Activated CD8-positive, alpha-beta memory T cell treated with anti-CD3 and anti-CD28 coated beads for 4 hours (primary cell): ENCODE measurements at places on chromosomes 13 and 19.

DNA sequence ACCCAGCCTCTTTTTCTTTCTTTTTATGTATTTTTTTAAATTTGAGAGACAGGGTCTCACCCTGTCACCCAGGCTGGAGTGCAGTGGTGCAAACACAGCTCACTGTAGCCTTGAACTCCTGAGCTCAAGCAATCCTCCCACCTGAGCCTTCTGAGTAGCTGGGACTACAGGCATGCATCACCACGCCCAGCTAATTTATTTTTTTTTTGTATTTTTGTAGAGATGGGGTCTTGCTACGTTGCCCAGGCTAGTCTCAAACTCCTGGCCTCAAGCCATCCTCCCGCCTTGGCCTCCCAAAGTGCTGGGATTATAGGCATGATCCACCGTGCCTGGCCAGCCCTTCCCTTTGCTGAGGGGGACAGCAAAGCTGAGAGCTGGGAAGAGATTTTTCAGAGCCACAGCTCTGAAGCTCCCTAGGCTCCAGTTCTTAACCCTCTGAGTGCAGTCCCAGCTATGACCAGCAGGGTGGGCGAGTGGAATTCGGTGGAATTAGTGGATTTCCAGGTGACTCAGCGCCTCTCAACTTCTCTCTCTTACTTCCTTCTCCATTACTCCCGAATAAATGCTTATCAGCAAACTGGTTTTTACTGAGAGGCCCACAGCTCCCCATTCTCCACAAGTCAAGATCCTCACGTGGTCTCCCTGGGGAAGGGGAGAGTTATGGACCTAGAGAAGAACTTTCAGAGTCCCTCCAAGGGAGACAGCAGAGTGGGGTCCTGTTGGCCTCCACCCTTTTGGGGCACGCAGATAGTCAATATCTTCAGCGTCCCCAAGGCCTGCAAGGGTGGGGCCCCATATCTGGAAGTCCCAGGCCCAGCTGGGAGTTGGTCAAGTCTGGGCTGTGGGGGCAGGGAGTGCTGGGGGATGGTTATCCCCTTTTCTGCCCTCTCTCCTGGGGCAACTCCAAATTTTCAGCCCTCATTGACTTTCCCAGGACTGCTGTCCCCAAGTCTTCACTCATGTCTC lies 1.2 kb downstream of the BLVRB start:
- peak; percentile 54 for DNase-seq

DNA sequence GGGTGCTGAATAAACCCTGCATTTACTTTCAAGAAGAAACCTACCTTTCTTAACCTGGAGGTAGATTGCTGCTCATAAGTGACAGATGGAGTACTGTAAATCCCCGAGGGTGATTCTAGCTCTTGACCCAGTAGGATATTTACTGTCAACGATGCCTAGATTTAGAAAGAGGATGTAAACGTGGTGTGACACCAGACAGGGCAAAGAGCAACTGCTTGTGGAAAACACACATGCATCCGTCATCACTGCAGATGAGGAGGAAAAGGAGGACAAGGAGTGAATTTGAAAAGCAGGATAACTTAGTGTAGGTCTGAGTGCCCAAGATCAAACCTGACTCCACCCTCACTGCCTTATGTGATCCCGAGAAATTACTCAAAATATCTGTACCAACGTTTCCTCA lies 9.8 kb upstream of the CLN5 start:
- DNase-seq, result no peak

GRCh38 chr13:80250213-80250810 lies 90.6 kb downstream of the SPRY2 start:
- no peak for DNase-seq

GRCh38 chr19:11137542-11138384 lies 17.8 kb downstream of the SPC24 start:
- no peak for DNase-seq

DNA sequence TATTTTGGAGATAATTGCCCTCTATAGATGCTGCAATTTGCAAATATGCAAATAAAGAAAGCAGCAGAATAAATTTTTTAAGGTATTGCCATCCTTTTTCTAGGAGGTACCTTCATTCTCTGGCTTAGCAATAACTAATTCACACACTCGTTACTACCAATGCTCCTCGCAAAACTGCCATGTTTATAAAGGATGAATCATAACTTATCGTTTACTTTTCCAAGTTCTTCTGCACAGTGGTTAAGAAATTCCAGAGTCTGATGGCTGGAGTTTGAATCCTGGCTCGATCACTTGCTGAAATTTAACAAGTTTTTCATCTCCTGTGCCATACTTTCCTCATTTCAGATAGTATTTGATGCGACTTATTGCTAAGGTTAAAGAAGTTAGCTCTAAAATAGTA lies 708.6 kb upstream of the KLHL1 start:
- DNase-seq, result no peak

- no peak for DNase-seq
These were observed at the start of gene FCER2 for GRCh38 chr19:7701654-7702457. TSS of gene FCER2 (minus strand) at chr19:7702131. CDS start at chr19:7699760, 2,371 bp downstream.

- DNase-seq, result no peak
These were observed 1.6 kb downstream of the ZNF415 start for GRCh38 chr19:53131085-53131590.

DNA sequence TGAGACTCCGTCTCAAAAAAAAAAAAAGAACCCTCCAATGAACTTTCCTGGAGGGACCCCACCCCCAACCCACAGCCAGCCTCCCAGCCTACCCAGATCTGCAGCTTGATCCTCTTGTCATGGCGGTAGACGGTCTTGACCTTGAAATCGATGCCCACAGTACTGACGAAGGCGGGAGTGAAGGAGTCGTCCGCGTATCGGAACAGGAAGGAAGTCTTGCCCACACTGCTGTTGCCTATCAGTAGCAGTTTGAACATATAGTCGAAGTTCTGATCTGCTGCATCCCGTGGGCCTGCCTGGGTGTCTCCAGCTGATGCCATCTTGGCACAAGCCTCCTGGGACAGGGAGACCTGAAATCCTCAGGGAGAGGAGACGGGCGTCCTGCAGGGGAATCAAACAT lies 2.4 kb downstream of the RAB3D start:
- no peak for DNase-seq

DNA sequence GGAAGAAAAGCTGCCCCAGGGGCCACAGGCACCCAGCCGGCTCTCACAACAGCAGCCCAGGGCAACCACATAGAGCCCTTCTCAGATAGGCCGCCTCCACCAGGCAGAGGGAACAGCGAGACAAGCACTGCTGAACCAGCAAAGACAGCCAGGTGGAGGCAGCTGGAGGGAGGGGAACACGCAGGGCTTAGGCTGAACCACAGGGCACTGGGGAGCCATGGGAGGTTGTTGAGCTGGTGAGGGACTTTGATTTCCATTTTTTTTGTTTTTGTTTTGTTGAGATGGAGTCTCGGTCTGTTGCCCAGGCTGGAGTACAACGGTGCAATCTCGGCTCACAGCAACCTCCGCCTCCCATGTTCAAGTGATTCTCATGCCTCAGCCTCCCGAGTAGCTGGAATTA lies 3.5 kb downstream of the GAMT start:
- no peak for DNase-seq

GRCh38 chr13:53182724-53183123 lies 154.1 kb downstream of the OLFM4 start:
- DNase-seq, result no peak

- DNase-seq, result no peak
These were observed 54.5 kb downstream of the SPTBN4 start for GRCh38 chr19:40521276-40521675.

- DNase-seq, result no peak
These were observed 116.9 kb downstream of the KCTD12 start for GRCh38 chr13:76769271-76769791.

DNA sequence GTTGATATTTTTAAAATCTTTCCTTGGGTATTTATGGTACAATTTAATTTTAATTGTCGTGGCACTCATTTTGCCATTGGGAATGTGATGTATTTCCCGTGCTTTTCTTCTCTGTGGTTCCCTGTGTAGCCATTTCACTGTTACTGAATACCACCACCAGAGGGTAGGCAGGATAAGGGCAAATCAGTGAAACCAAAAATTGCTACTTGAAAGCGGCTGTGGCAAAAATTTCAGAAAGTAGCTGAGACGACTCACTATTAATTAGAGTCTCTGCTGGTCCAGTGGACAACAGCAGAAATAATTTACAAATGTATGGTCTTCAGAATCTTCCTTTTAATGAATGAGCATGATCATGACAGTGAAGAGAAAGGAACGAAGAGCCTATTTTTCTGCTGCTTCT lies 34.4 kb upstream of the MIR17HG start:
- no peak for DNase-seq

- peak; percentile 31 for DNase-seq
These were observed 5.8 kb upstream of the ONECUT3 start for GRCh38 chr19:1747285-1748114.

DNA sequence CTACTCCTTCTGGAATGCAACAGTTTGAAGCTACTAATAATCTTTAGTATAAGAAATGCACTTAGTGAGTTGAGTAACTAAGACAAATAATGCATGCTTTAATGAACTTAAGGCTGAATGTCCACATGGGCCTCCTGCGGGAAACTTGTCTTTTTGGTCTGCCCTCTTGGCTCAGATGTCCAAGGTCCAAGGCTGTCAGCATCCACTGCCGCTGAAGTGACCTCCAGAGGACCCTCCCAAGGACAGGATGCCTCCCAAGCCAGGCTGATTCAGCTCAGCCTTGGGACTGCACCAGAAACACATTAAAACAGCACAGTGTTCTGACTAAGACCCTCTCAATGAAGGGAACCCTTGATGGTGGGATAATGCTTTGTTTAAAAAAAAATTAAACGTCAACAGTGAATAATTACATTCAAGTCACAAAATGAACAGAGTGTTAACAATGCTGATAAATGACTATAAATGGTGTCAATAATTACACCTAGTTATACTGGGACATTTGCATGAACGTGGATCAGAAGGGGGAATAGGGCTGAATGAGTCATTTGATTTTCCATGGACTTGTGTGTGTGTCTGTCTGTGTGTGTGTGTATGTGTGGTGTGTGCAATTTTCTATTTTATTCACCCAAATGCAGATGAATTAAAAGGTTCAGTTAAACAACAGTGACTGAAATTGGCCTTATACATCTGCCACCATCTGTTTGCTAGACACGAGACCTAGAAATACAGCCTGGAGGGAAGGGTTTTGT lies 150.5 kb downstream of the COL4A1 start:
- no peak for DNase-seq

GRCh38 chr13:24304620-24305019 lies 4.8 kb upstream of the C1QTNF9 start:
- DNase-seq, result no peak

DNA sequence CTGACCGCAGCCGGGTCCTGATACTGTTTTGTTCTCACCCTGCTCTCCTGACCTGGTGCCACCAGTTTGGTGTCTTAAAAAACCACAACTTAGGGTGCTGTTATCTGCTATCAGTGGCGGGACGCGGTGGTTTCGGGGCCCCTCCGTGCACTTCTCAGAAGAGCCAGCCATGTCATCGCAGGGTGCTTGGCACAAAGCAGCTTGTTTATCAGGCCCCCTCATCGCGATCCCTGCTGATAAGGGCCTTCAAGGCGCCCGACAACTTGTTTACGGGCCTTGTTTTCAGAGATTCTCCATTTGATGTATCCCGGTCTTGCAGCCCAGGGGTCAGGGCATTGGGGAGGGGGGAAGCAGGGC lies 58.1 kb upstream of the KLF2 start:
- DNase-seq, result peak; percentile 35

DNA sequence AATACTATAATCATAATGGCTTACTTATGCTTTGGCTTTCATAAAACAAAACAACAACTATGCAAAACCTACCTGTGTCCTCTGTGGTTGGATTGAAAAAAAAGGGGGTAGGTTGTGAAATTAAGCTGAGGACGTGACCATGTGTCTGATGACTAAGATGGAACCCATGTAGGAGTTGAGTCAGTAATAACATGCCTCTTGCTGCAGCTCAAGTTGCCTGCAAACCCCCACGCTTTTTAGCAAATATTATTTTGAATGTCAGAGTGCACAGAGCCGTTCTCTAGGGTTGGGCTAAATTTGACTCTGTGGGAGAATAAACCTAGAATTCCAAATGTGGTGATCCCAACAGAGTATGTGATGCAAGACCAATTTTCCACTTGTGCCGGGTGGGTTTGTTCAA lies 209.3 kb downstream of the KCNRG start:
- no peak for DNase-seq

GRCh38 chr19:51439021-51439465 lies 19.2 kb downstream of the SIGLEC8 start:
- peak; percentile 12 for DNase-seq

DNA sequence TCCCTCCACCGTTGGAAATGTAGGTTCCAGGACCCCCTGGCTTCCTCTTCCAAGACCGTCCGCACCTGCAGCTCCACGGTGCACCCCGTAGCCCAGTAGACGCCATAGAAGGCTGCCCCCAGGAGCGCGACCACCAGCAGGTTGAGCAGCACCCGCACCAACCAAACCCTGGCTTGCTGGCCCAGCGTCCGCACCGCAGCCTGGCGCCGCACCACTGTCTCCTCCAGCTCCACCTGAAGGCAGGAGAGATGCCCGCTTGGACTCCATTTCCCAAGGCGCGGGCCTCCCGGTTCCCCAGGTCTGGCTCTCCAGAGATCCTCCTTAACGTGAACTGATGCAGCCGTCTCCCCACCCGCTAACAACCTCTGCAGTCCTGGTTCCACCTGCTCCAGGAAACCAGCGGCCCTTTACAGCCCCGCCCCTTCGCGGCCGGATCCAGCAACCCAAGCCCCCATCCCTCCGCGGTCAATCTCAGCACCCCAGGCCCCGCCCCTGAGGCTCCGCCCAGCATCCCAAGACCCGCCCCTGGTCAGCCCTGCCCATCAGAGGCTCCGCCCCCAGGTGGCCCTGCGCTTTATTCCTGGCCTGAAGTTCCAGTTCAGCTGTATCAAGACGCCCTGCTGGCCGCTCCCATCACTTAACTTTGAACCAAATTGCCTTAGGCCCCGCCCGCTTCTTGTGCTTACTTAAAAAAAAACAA lies 5.0 kb upstream of the LENG1 start:
- peak; percentile 28 for DNase-seq

DNA sequence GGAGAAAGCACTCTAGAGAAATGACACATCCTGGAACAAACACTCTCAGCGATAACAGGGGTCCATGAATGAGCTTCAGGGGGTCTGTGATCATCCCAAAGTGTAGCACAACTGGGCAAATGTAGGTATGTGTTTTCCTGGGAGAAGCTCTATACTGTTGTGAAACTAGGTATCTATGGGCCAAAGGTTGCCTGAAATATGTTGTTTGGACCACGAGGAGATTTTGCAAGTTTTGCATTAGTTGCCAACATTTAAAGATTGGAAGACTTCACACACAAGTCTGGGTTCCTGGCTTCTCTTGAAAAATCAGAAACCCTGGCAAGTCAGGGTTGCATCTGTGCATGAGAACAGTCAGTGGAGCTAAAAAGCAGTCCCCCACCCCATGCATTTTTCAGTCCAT lies 26.7 kb upstream of the POU2F2 start:
- no peak for DNase-seq

DNA sequence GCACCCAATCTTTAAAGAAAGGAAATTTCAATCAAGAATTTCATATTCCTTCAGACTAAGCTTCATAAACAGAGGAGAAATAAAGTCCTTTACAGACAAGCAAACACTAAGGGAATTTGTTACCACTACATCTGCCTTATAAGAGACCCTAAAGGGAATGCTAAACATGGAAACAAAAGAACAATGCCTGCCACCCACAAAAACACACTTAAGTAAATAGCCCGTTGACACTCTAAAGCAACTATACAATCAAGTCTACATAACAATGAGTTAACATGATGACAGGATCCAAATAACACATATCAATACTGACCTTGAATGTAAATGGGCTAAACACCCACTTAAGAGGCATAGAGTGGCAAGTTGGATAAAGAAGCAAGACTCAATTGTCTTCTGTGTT lies 1056.9 kb upstream of the ATXN8OS start:
- DNase-seq, result no peak

GRCh38 chr13:78881751-78882150 lies 222.8 kb upstream of the OBI1 start:
- no peak for DNase-seq
